Psoas muscle (tissue), 8 donors: ENCODE measurements at places on chromosomes 1 and 21.
A peak's percentile ranks its signal among the peaks of the same experiment; 100 is the strongest.

GRCh38 chr1:10415211-10415930 lies 14.9 kb upstream of the CENPS start:
- DNase-seq = no peak

- DNase-seq = no peak
Measured at GRCh38 chr21:39915881-39916280, 48.6 kb downstream of the PCP4 start.

- DNase-seq = no peak
Measured at GRCh38 chr1:5993556-5994491, 1.6 kb upstream of the NPHP4 start.

DNA sequence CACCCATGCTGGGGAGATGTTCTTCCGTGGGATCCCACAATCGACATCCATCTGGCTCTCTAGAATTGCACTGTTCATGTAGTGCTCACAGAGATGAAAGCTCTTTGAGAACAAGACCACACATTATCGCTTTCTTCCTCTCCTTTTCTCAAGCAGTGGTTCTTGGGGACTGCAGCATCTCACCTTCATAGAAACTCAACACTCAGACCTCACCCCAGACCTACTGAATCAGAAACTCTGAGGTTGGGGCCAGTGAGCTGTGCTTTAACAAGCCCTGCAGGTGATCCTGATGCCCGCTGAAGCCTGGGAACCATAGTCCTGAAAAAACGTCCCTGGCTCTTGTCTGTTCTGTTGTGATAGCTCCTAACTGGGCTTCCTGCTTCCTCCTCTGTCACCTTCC lies 251.3 kb upstream of the FGGY start:
- no peak for DNase-seq

DNA sequence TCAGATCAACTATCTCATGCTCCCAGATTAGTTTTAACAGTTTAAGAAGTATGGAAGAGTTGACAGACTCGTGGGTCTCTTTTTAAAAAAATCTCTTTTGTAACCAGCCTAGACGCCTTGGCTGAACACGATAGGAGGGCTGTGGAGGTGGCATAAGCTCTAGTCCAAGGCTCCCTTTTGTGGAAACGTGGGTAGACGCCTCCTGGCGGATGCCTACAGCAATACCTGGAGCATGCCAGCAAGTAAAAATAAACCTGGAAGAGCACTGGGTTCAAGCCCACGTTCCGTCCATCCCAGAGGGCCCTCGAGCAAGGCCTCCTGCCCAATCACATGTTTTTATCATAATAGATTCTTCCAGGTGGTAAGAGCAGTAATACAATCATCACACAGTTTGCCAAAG lies 87.9 kb downstream of the RGS7 start:
- no peak for DNase-seq

DNA sequence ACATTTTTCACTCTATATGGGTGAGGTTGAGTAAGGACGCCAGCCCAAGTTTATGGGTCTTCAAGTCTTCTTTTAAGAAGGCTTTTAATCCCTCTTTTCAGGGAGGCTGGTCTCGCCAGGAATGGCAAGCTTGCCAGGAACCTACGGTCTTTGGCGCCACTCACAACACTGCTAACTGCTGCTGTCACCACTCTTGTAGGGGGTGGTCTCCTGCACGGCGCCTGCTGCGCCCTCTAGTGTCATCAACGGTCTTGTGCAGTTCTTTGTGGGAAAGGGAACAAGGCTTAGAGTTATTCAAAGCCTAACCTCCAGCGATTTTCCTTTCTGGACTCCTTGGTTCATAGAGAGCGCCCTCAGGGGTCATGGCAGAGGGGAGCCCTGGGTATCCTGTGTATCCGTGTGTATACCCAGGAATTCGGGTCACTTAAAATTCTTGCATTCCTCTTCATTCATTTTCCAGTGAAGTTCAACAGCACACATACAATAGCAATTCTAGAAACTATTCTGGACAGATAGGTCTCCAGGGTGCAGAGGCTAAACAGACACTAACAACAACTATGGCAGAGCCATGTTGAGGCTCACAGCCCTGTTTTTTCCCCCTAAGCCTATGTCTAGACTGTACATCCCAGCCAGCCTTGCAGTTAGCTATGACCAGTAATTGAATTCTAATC lies 392.8 kb upstream of the CAMK1G start:
- DNase-seq = peak; percentile 46

GRCh38 chr1:149877211-149877946 lies 22.0 kb upstream of the BOLA1 start:
- peak; percentile 62 for DNase-seq

DNA sequence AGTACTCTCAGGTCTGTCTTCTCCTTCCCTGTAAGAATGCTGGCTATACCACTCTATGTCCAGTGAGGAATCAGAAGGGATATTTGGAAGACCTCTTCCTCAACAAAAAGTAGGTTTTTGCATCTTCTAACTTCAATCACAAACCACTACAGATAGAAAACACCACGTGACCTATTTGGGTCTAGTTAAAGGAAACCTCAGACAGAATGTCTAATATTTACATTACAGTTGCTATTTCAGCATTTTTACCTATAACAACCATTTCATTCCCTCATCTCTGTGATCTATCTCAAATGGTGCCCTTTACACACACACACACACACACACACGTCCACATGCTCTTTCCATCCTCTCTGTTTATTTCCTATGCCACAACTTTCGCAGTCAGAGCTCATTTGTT lies 7.9 kb upstream of the ADORA3 start:
- DNase-seq = no peak

DNA sequence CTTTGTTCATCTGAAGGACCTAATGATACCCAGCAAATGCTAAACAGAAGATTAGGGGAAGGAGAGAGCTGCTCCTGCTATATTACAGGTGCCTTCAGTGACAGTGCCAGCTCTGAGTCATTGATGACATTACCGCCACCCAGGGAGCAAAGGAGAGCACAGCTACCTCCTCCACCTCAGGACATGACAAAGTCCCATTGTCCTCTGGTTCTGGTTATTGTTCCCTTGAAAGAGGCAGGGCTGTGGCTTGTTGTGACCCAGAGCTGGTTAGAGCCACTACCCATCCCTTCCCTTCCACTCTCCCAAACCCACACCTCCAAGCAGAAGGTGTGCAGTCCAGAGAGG lies 363.5 kb upstream of the DUSP10 start:
- DNase-seq = no peak

GRCh38 chr1:7393136-7393535 lies 378.0 kb upstream of the VAMP3 start:
- DNase-seq = no peak

- no peak for DNase-seq
Measured at GRCh38 chr21:42311816-42312625, 3.2 kb downstream of the TFF3 start.

- DNase-seq = no peak
Measured at GRCh38 chr1:181135437-181135731, 46.9 kb downstream of the IER5 start.

- DNase-seq = no peak
Measured at GRCh38 chr1:48906729-48907128, 130.0 kb upstream of the BEND5 start.

DNA sequence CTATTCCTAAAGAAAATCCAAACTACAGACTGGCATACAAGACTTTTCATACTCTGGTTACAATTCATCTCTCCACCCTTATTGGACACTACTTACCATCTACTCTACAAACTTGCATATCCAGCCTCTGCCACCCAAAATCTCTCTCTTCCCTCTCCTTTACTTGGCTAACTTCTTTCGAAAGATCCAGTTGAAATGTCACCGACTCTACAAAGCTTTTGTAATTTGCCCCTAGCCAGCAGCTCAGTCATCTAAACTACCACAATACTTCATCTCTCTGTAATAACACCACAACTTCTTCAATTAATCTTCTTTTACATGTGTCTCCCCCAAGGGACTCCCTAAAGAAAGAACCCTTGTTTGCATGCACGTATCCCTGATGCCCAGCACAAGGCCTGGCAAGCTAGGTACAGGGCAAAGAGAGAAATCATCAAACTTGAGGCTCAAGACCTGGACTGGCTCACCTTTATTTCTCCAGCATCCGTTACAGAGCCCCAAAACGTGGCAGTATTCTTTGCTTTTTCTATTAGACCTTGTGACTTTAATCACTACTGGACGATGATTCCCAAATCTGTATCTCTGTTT lies 2.7 kb downstream of the ZBTB21 start:
- DNase-seq = no peak

GRCh38 chr1:67618285-67619018 lies 66.5 kb upstream of the GADD45A start:
- DNase-seq = peak; percentile 62

- DNase-seq = no peak
Measured at GRCh38 chr1:44696789-44697345, 22.4 kb downstream of the ARMH1 start.

- DNase-seq = no peak
Measured at GRCh38 chr1:64110924-64111777, 92.3 kb upstream of the UBE2U start.

GRCh38 chr1:39268906-39269305 lies 64.4 kb downstream of the MACF1 start:
- no peak for DNase-seq

- no peak for DNase-seq
Measured at GRCh38 chr1:37883671-37884070, 24.3 kb upstream of the MTF1 start.

- no peak for DNase-seq
Measured at GRCh38 chr1:223222377-223222776, 79.3 kb upstream of the TLR5 start.

DNA sequence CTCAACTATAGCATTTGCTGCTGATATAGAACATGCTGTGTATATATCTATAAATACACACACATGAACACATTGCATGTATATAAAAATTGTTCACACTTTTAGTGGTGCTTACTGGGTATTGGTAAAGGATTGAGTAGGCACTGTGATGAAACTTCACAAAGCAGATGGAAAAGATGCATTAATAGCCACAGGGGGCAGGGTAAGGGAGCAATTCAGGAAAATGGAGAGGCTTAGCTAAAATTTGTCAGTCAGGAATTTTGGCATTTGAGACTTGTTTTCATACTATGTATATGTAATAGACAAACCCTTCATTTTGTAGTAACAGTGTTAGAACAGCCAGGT lies 633 bp upstream of the PPFIA4 start:
- DNase-seq = no peak

DNA sequence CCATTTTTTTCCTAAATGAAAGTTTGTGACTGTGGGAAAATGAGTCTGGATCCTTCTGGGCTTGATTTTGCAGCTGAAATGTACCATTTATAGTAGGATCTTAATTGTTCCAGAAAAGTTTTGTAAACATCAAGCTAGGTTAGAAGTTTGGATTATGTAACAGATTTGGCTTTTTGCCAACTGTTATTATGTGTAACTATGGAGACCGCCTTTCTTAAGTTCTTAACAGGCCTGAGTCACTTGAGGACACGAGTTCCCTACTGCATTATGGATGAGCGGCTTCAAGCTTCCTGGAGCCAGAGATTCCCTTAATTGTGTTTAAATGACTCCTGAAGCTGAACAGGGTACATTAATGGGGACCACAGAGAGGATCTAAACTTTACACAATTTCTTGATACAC lies 22.2 kb downstream of the SLC25A33 start:
- no peak for DNase-seq

GRCh38 chr1:22317231-22317919 lies 134.3 kb upstream of the ZBTB40 start:
- DNase-seq = no peak

GRCh38 chr1:106961646-106962045 lies 94.8 kb upstream of the PRMT6 start:
- DNase-seq = no peak

- DNase-seq = no peak
Measured at GRCh38 chr1:21762022-21762404, 20.9 kb downstream of the USP48 start.

DNA sequence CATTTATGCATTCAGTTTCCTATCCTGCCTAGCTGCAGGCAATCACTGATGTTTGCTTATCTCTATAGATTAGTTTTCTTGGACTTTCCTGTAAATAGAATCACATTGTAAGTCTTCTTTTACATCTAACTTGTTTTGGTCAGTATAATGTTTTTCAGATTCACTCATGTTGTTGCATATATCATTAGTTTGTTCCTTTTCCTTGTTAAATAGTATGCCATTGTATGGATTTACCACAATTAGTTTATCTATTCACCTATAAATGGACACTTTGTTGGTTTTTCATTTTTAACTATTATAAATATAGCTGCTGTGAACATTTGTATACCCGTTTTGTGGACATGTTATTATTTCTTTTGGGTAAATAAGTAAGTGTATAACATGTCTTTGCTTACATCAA lies 44.2 kb upstream of the BACH1 start:
- no peak for DNase-seq

DNA sequence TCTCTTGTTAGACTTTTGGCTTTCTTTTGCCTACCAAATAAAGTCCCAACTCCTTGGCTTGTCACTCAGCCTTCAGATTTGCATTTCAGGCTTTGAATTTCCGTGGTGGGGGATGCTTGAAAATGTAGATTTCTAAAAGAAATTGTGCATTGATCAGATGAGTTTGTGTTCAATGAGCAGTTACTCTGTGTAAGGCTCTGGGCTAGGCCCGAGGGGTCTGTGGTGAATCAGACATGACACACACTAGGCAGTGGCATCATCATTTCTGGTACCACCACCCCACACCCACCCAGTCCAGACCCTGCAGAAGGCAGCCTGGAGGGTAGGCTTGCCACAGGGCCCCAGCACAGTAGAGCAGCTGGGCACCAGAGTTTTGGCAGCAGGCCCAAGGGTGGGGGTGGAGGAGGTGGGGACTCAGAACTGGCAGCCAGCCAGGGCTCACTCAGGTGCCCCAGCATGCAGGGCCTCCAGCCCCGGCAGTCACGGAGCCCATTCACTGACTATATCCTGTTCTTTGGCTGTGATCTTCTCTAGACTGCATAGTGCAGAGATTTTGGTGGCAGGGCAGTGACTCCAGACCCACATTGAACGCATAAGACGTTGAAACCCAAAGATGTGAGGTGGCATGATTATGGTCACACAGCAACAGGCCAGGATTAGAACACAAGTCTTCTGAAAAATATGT lies 97.2 kb upstream of the ARTN start:
- peak; percentile 33 for DNase-seq

GRCh38 chr1:178644308-178645120 lies 80.5 kb upstream of the RALGPS2 start:
- no peak for DNase-seq

DNA sequence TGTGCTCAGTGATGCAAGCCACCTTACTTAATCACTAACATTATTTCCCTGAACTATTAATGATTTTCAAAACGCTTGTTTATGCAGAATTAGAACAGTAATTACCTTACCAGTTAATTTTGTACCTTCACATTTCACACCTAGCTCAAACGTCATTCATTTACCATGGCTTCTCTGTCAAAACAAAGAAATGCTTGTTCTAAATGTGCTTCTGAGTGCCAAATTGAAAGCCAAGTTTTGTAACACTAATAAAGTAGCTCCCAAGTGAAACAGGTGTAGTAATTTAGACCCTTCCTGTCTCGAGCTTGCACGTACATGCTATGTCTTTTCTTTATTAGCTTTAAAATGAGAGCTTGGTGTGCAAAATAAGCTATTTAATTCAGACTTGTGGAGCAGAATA lies 533.7 kb upstream of the PKN2 start:
- DNase-seq = no peak

- DNase-seq = no peak
Measured at GRCh38 chr1:36239941-36240637, 15.8 kb downstream of the THRAP3 start.
